ENCODE measurements at places on chromosomes 1 and 21.
A peak's percentile ranks its signal among the peaks of the same experiment; 100 is the strongest.

GRCh38 chr1:219330669-219331068 lies 157.0 kb downstream of the LYPLAL1 start:
- no peak for DNase-seq

- DNase-seq, result no peak
Observed at GRCh38 chr21:29477941-29478340, 179.2 kb downstream of the BACH1 start.

- no peak for DNase-seq
Observed at GRCh38 chr1:170326186-170326585, 180.4 kb downstream of the NTMT2 start.

DNA sequence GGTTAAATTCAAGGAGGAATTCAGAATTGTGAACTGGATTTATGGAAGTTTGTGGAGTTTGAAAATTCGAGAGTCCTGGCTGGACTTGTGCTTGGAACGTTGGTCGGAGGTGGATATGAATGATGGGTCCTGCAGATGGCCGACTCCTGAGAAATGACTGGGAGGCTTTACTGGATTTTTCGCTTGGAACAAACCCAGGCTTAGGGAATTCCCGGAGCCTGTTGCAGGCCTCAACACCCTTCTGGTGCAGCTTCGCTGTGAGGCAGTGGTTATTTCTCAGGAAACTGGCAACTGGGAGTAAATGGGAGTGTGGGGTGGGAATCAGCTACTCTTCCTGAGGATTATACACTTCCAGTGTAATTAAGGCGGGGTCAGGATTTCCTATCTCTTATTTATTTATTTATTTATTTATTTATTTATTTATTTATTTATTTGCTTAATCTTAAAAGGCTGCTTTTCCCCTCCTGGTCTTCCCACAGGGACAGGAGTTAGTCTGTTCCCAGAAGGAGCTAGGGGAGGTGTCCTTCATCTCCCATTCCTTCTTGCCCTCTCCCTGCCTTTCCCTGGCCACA lies 21.1 kb downstream of the MAPKAPK2 start:
- DNase-seq, result no peak

DNA sequence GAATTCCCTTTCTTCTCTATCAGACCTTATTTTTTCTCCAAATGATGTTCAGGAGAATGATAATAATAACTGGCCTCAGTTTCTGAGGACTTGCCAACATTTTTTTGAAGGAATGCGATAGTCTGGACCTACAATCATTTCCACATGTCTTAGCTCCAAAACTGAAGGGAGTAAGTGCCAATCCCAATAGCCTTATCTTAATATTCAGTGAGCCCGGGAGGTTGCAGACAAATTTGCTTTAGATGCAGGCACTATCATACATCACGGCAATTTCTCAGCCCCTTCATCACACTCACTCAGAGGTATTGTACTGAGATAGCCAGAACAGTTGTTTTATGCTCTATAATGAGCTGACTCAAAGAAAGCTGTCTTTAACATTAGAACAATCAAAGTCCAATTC lies 796.9 kb downstream of the ADGRL2 start:
- no peak for DNase-seq

GRCh38 chr1:166952002-166952746 lies 23.2 kb downstream of the ILDR2 start:
- no peak for DNase-seq

DNA sequence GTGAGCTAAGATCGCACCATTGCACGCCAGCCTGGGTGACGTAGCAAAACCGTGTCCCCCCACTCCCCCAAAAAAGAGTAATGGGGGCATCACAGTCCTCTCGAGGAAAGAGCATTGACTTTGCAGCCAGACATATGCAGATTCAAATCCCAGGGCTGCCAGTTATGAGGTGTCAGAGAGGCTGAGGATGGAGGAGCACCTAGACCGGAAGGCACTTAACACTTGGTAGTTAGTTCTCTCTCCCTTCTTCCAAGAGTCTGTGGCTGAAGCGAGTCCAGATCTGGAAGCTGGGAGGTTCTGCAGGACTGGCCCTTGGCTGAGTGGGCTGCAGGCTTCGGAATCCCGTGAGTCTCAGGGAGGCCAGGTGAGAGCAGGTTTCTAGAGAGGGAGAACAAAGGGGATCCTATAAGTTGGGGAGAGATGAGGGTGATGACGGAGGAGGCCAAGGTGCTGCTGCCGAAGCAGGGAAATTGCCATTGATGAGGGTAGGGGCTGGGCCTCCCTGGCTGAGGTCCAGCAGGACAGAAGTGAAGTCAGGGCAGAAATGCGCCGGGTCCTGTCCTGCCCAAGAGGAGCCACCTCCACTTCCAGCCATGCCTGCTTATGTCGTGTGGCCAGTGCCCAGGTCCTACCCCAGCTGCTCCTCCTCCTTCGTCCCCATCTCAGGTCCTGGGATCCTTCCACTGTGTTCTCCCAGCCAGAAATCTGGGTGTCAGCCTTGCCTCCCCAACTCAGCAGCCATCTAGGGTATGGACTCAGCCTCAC lies 13.3 kb upstream of the SPOCD1 start:
- no peak for DNase-seq

DNA sequence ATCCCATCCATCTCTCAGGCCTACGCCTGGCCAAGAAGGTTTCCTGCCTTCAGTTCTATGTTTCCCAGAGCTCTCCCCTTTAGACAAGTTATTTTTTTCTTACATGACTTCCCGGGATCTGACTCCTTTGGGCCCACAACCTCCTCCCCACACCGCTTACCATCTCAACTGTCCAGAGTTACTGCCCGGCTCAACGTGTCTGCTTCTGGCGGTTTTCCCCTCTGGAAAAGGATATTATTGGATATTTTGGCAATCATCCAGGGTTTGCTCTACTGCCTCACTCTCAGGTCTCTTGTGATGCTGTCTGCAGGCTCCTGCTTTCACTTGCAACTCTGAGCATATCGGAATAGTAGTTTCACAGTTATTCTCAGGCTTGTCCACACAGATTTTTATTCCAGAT lies 318.2 kb upstream of the CAMK1G start:
- no peak for DNase-seq

GRCh38 chr1:209652121-209652735 lies at the start of gene LAMB3:
Gene LAMB3, minus strand, starts transcription at chr1:209652425. Its CDS starts 1,481 bp downstream, at chr1:209650944.
- DNase-seq, result peak; percentile 48

DNA sequence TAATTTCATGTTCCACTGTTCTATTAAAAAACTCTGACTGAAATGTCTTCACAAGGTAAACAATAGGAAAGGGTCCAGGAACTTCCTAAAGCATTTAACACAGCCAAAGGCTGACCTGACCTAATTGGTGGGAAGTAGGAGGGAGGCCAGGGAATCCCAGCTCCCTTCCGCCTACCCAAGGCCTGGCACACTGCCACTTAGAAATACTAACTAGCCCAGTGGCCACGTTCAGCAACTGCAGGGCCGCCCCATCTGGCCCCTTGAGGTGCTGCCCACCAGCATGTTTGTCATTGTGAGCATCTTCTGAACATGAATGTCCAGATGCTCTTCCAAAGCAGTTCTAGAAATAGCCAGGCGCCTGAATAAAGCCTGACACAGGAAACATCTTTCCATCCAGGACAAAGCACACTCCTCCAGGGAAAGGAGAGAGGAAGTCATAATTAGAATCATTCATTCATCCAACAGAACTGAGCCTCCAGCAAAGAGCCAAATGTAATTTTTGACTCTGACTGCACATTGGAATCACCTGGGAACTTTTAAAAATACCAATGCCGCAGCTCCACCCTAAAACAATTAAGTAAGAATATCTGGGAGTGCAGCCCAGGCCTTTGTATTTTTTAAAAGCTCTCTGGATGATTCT lies 44.6 kb upstream of the BCL9 start:
- no peak for DNase-seq

GRCh38 chr1:236103059-236103458 lies 38.2 kb upstream of the NID1 start:
- DNase-seq, result no peak
